ENCODE measurements at places on chromosomes 2 and 18. TPM values are rescaled to one million over a fixed set of nuclear protein-coding genes. Genes with fewer than 3 reads are reported as not detected.

GRCh38 chr2:199462956-199463692 is 5.4 kb upstream of the SATB2 start:
- H3K36me3 ChIP-seq = no peaks in the 10 kb centered on the region
- peak; percentile 92 for DNase-seq
- H3K27ac ChIP-seq = no peak overlapping the region
- peaks cover 18% of the 10 kb centered on the region for H3K4me1 ChIP-seq

DNA sequence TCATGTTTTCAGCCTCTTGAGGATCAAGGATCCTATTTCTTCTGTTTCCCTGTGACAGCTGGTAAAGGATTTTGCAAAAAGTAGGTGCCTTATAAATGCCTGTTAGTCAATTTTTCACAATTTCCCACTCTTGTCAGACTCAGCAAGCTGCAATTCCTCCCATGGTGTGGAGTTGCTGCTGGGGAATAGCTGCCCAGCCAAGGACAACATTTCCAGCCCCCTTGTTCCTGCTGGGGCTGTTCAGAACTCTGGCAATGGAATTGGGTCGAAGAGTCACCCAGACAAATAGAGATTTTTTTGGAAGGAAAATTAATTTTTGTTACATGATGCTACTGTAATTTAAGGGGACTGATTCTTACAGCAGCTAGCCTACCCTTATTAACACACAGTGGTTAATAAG is 43.7 kb downstream of the FSHR start:
- DNase-seq = no peak
- no peaks in the 10 kb centered on the region for H3K36me3 ChIP-seq
- H3K27ac ChIP-seq = no peak overlapping the region
- no peaks in the 10 kb centered on the region for H3K27me3 ChIP-seq
- H3K4me3 ChIP-seq = no peak overlapping the region

DNA sequence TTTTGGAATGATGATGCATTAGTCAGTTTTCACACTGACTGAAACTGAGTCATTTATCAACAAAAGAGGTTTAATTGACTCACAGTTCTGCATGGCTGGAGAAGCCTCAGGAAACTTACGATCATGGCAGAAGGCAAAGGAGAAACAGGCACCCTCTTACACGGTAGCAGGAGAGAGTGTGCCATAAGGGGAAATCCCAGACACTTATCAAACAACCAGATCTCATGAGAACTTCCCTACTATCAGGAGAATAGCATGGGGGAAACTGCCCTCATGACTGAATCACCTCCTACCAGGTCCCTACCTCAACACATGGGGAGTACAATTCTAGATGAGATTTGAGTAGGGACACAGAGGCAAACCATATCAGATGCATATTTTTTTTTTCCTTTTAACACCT is 504.5 kb upstream of the VRK2 start:
- DNase-seq = no peak
- no peaks in the 10 kb centered on the region for H3K4me1 ChIP-seq
- H3K36me3 ChIP-seq = no peaks in the 10 kb centered on the region
- no peak overlapping the region for H3K27ac ChIP-seq
- no peaks in the 10 kb centered on the region for H3K27me3 ChIP-seq

DNA sequence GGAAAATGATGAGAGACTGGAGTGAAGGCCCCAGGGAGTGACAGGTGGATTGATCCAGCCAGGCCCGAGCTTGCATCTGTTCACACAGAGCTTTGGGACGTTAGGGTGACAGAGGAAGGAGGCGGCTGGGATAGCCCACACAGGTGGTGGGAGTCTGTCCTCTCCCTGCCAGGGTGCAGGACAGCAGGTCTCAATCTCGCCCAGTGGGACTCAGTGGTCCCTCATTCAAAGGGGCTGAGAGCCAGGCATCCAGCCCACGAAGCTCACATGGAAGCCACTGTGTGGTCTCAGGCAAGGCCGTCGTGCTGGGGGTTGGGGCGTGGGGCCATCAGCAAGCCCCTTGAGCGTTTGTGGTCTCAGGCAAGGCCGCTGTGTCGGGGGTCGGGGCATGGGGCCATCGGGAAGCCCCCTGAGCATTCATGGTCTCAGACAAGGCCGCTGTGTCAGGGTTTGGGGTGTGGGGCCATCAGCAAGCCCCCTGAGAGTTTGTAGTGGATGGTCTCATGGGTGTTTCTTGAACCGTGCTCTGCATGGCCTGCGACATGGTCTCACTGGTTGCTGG is 8.3 kb downstream of the KCNG2 start:
- no peak overlapping the region for H3K27ac ChIP-seq
- no peak overlapping the region for H3K4me3 ChIP-seq
- H3K36me3 ChIP-seq = no peaks in the 10 kb centered on the region
- no peaks in the 10 kb centered on the region for H3K27me3 ChIP-seq

DNA sequence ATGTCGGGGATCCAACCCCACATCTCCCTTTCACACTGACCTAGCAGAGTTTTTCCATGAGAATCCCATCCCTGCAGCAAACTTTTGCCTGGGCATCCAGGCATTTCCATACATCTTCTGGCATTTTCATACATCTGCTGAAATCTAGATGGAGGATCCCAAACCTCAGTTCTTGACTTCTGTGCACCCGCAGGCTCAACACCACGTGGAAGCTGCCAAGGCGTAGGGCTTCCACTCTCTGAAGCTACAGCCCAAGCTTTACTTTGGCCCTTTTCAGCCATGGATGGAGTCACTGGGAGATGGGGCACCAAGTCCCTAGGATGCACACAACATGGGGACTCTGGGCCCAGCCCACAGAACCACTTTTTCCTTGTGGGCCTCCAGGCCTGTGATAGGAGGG is 32.2 kb upstream of the TEX51 start:
- DNase-seq = no peak
- no peaks in the 10 kb centered on the region for H3K27me3 ChIP-seq
- no peaks in the 10 kb centered on the region for H3K4me1 ChIP-seq
- H3K36me3 ChIP-seq = no peaks in the 10 kb centered on the region
- H3K4me3 ChIP-seq = no peak overlapping the region
- no peak overlapping the region for H3K27ac ChIP-seq

DNA sequence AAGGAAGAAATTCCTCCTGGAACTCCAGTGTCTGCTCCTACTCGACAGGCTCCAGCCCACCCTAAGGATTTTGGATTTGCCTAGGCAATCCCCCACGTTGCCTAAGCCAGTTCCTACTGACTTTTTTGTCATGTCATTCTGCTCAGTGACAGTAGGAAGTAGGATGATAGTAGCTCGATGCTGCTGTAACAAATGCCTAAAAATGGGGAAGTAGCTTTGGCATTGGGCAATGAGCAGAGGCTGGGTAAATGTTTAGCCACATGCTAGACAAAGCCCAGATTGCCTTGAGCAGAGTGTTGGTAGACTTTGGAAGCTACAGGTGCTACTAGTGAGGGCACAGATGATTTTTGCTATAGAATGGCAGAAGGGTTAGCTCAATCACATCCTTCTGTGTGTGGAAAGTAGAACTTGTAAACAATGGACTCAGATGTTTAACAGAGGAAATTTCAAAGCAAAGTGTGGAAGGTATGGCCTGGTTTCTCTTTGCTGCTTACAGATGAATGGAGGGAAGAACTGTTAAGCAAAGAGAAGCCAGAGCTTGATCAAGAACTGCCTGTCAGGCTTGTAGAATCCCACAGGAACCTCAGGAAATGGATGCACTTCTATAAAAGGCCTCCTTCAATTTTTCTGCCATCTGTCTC is 154.8 kb downstream of the RNF144A start:
- H3K27ac ChIP-seq = no peak overlapping the region
- no peaks in the 10 kb centered on the region for H3K36me3 ChIP-seq
- DNase-seq = no peak
- H3K27me3 ChIP-seq = no peaks in the 10 kb centered on the region
- H3K4me3 ChIP-seq = no peak overlapping the region

- H3K4me3 ChIP-seq = peak within 1 kb of the TSS; percentile 29
- H3K4me1 ChIP-seq = no peaks in the 10 kb centered on the region
- H3K36me3 ChIP-seq = no peaks in the 10 kb centered on the region
- no peak for DNase-seq
These were observed at the start of gene CCDC102B for GRCh38 chr18:68797871-68798270. TSS of gene CCDC102B (plus strand) at chr18:68798080. CDS start at chr18:68836764, 38,684 bp downstream.

GRCh38 chr2:126796931-126797621 is 101.6 kb upstream of the TEX51 start:
- no peaks in the 10 kb centered on the region for H3K4me1 ChIP-seq
- H3K27me3 ChIP-seq = no peaks in the 10 kb centered on the region
- H3K4me3 ChIP-seq = no peak overlapping the region
- DNase-seq = no peak
- no peak overlapping the region for H3K27ac ChIP-seq

MYO7B gene
- 0.61 TPM for total RNA-seq

GAD1 gene
- total RNA-seq = not detected

GPR39 gene
- 24.4 TPM for total RNA-seq
